ENCODE measurements at places on chromosomes 7 and 10. TPM values are rescaled to one million over a fixed set of nuclear protein-coding genes. Genes with fewer than 3 reads are reported as not detected.
A peak's percentile ranks its signal among the peaks of the same experiment; 100 is the strongest.

UROS gene
- polyA plus RNA-seq = 70.2 TPM

VSTM4 gene
- polyA plus RNA-seq = 15.8 TPM

GLI3 gene
- 18.9 TPM for polyA plus RNA-seq

STRIP2 gene
- 5.7 TPM for polyA plus RNA-seq

FZD1 gene
- 53.5 TPM for polyA plus RNA-seq

GRCh38 chr10:28914701-28915100, 237.4 kb downstream of the BAMBI start:
- DNase-seq = no peak

DNA sequence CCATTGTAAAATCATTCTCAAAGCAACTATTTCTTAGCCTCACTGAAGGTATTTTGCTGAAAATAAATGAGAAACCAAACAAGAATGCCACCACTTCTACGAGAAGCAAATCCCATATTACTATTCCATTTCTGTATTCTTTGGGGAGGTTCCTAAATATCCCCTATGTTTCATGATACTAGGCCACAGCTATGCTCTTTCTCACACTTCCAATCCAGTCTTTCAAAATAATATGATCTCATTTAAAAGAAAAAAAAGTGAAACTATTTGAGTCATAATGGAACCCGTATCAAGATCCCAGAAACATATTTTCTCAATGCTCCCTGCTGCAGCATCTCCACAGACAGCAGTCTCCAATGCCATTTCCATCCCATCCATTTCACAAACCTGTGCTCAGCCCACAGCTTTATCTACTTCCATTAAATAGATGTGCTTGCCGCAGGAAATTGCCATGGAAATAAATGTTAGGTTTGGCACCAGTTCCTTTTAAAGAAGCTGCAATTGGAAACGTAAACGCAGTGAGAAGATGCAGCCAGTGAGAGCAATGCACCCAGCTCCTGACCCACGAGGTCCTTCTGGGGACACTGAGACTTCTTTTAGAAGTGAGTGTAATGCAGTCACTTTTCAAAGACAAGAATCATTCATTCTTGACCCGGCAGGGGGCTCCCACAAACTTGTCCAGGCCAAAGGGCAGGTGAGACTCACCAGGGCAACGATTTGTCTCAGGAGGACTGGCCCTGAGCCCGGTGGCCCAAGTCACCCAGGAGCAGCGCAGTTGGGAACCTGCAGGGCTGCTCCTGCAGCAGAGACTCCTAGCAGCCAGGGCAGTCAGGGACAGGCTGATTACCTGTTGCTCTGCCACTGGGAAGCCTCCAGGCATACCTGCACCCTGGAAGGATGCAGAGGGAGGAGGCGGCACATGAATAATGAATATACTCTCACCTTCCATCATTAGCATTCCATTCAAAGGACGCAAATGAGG, 99.6 kb downstream of the C10orf90 start:
- DNase-seq = no peak

DNA sequence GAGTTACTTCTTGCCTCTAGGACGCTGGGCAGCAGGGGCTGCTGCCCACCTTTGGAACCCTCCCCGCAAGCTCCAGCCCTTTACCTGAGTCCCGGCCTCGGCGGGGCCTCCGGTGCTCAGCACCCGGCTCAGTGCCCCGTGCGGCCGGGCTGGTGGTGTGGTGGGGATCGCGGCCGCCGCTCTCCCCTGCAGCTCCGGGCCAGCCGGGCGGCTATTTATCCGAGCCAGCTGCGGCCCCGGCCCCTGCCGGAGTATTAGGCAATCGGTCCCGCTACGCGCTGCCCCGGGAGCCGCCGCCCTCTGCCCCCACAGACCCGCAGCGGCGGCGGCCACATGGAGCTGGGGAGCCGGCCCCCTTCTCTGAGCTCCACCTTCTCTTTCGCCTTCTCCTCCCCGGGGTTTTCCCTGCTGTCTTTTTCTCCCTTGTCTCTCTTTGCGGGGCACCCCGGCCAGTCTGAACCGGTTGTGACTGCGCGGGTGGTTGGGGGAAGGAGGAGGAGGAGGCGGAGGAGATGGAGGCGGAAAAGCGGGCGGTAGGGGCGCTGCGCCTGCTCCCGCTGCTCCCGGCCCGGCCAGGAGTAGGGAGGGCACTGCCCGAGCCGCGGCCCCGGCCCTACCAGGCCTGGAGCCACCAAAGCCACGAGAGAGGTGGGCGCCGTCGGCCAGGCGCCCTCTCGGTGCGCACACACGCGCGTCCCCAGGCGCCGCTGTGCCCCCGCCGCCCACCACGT, at the start of gene SLC16A9:
Gene SLC16A9 (minus strand): TSS at position 456 of the 731 bp plus-strand sequence. CDS start 25,559 bp downstream, outside the sequence.
- peak; percentile 75 for DNase-seq

DNA sequence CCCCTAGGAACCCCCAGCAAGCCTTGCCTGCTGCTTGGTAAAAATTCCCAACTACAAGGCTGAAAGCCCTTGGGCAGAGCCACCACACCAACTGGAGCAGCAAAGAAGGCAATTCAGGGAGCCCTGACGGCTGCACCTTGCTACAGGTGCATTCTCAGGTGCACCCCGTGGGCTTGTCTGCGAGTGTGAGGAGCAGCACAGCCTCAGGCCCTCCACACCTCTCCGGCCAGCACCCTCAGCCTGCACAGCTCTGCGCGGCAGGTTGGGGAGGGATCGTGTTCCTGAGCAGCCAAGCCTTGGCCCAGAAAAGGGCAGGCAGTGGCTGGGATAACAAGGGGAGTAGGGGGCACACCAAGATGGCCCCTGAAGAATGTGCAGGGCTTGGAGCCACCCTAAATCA, 104.1 kb downstream of the FAM53B start:
- DNase-seq = no peak

DNA sequence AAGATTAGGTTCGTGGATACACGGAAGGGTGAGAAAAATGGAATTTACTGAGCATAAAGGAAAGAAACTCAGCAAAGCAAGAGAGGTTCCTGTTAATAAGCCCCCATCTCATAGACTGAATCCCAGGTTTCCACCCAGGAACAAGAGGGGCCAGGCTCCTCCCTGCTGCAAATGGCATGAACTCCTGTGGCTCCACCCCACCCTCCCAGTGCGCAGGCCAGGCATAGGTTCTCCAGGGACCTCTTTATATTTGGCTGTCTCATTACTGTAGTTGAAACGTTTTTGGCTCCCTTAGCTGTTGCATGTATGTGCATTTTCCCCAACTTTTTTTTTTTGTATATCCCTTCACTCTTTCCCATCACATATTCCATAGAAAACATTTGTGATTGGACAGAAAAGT, 217.8 kb upstream of the NRP1 start:
- DNase-seq = no peak

- no peak for DNase-seq
Observed at GRCh38 chr7:107865956-107866775, 24.8 kb upstream of the DLD start.

DNA sequence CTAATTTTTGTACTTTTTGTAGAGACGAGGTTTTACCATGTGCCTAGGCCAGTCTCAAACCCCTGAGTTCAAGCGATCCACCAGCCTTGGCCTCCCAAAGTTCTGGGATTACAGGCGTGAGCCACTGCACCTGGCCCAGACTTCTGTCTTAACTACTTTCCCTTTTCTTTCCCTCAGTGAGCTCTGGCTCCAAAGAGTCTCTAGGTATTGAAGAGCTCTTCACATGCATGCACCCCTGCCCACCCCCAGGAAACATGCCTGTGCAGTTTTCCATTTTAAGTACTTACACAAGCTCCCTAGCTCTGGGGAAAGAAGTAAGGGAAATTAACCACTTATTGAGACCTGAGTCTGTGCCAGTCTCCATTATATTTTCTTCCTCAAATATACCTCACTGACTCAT, 2.0 kb downstream of the MYOZ1 start:
- DNase-seq = no peak

DNA sequence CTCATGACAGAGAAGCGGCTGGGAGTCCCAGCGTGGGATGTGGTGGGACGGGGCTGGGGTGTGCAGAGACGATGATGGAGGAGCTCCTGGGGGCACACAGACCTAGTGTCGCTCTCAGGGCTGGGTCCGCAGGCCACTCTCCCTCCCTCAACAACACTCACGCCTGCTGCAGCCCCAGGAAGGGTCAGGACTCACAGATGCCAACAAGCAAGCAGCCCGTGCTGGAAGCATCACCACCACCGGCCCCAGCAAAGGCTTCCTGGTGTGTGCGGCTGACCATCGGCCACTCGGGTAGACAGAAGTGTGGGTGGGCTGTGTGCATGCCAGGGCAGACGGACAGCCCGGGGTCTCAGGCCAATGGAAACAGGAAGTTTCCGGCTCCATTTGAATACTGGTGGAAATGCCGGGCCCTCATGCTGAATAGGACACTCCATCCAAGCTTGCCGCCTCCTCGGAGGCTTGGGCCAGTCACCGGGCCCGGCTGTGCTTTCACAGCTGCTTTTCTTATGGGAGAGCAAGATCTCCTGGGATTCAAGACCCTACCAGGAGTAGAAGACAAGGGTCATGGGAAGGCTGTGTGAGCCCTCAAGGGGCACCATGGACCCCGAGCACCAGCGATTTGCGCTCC, 178.1 kb downstream of the ELFN1 start:
- no peak for DNase-seq

- no peak for DNase-seq
Observed at GRCh38 chr7:152185558-152185957, 160.1 kb downstream of the GALNT11 start.

DNA sequence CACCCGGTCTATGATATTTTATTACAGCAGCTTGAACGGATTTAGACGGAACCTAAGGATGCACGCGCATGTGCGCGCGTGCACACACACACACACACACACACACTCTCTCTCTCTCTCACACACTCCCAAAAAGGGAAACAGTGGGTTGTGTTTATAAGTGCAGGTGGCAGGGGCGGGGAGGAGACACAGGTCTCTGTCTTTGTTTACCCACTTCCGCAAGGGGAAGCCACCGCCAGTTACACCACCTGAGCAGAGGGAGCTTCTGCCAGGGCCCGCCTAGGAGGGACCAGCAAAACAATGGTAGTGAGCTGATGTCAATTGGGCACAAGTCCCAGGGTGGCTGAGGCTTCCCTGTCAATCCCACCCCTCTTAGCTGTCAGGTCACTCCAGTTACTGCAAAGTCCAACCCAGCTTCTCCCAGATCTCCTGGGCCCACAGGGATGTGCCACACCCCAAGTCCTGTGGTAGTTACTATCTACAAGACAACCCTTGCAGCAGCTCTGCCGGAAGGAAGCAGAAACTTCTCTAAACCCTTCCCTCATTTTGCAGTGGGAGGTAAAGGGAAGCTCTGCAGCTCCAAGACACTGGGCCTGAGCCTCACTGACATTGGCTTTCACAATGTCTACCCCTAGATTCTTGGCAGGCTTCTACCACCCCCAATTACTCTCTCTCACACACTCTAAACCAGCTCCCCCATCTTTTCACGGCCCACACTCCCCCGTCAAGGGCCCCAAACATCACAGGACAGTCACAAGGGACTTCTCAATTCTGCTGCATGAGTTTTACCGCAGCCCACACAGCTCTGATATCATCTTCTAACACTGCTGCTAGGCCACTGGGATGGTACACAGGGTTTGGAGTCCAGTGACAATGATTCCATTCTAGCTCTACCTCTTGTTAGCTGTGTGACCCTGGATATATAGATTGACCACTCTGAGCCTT, 17.6 kb downstream of the ANXA11 start:
- DNase-seq = no peak

DNA sequence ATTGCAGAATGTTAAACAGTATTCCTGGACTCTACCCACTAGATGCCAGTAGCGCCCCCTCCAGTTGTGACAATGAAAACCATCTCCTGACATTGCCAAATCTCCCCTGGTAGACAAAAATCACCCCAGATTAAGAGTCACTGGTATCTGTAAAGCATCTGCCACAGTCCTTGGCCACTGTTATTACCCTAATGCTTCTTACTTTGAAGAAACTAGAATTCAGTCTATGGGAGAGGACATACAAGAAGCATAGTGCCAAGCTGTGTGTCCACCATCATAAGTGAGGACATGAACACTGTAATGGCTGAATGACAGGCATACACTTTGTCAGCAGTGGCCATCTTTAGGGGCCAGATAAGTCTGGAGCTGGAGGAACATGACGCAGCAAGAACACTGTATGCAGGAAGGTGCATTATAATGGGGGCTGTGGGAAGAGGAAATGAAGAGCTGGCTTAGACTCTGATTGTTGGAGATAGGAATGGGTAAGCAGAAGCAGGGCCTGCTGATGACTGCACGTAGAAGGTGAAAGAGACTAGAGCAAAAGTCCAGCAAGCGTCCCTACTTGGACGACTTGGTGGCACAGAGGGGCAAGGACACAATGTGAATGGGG, 32.5 kb downstream of the CBX3 start:
- no peak for DNase-seq

DNA sequence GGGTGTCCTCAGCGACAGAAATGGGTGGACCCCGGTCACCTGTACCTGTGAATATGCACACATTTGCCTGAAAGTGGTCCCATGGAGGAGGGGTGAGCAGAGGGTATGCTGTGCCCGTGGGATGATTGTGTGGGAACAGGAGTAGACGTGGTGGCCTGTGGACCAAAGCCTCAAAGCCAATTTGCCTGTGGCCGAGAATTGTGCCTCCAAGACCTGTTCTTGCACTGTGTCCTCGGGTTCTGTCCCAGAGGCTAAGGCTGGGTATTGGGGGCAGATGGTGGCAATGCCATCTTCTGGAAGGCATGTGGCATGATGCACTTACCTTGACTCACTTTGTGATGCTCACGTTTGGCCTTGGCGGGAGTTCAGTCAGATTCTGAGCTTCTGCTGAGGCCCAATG, 351.0 kb downstream of the TCERG1L start:
- DNase-seq = no peak

DNA sequence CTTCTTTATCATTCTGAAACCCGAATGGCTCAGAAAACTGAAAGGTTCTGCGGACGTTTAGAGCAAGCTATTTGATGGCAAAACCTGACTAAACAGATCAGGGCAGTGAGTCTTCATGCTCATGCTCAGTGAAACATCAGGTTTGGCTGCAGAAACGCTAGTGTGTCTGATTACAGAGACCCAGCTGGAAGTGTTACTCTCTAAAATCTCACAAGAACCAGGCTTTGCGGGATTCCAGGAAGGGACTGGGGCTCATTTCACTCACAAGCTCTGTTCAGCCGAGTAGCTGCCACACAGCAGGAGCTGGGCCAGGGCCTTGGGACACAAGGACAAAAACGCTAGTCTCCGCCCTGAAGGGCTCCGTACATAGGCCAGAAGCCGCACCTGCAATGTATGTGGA, 2.9 kb downstream of the PITRM1 start:
- no peak for DNase-seq

DNA sequence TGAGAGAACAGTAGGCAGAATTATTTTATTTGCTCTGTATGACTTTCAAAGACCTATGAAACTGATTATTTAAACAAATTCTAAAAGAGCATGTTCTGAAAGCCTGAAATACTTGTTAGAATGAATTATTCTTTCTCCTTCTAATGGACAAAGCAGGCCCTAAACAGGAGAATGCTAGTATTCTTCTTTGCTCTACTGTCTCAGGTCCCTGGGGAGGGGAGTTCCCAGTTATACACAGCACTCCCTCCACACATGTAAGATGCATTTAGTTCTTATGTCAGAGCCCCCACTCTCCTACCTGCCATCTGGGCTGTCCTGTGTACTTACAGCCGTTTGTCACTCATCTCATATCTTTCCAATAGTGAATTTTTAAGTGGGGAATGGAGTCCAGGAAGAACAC, 633.5 kb upstream of the ANKRD30A start:
- no peak for DNase-seq

Data from left kidney (tissue), 8 donors.